Suprapubic skin (tissue), 4 donors: ENCODE measurements at places on chromosomes 7 and 10. TPM values are rescaled to one million over a fixed set of nuclear protein-coding genes. Genes with fewer than 3 reads are reported as not detected.

- DNase-seq: no peak
These were observed 39.1 kb downstream of the VOPP1 start for GRCh38 chr7:55533050-55533728.

GRCh38 chr7:100428967-100429636 is 529 bp upstream of the MEPCE start:
- peak; percentile 100 for DNase-seq

DNA sequence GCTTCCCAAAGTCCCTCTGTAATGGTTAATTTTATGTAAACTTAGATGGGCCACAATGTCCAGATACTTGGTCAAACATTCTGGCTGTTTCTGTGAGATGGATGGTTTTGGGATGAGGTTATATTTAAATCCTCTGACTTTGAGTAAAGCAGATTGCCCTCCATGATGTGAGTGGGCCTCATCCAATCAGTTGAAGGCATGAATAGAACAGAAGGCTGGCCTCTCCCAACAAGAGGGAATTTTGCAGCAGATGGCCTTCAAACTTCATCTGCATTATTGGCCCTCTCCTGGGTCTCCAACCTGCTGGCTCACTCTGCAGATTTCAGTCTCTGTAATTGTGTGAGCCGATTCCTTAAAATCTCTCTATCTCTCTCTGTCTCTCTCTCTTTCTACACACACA is 362.3 kb downstream of the GRID1 start:
- DNase-seq: no peak

Gene GNGT1
- not detected for total RNA-seq

Gene SH2B2
- total RNA-seq: 6.5 TPM

GRCh38 chr7:23404546-23405239 is 65.6 kb downstream of the IGF2BP3 start:
- no peak for DNase-seq

Gene SNX10
- total RNA-seq: 2.1 TPM

GRCh38 chr10:18786478-18786877 is 127.2 kb downstream of the ARL5B start:
- no peak for DNase-seq

DNA sequence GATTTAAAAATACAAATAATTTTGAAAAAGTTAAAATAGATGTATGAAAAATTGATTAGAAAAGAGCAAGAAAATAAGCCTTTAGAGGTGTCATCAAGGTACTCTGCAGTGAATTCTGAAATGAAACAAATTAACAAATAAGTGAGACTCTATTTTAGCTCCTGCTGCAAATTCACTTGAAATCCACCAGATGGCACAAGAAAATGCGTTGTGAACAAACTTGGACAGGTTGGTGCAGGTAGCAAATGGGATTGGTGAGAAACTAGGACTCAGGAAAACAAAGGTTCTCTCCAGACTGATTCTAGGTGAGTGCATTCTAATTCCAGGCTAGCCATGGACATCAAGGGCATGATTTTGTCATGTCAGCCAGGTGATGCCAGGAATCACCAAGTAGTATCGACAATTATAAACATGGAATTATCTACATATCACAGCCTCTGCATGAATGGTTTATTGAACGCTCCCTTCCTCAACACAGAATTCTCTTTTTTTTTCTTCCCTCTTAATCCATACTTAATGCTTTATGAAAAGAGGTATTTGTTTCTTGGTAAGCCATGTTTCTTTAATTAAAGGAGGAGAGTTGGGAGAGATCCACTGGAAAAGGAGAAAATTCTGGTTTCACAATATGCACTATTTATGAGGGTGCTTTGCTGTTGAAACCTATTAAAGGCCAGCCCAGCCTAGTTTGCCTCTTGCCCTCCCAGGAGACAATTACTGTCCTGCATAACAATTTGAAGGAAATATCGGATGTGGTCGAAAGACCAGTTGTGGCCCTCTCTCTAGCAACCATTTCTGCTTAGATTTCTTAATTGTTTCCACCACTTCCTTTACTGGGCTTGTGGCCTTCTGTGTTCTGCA is 118.1 kb downstream of the ZNF365 start:
- no peak for DNase-seq

Gene FAM20C
- total RNA-seq: 18.2 TPM

Gene C10orf62
- total RNA-seq: not detected

DNA sequence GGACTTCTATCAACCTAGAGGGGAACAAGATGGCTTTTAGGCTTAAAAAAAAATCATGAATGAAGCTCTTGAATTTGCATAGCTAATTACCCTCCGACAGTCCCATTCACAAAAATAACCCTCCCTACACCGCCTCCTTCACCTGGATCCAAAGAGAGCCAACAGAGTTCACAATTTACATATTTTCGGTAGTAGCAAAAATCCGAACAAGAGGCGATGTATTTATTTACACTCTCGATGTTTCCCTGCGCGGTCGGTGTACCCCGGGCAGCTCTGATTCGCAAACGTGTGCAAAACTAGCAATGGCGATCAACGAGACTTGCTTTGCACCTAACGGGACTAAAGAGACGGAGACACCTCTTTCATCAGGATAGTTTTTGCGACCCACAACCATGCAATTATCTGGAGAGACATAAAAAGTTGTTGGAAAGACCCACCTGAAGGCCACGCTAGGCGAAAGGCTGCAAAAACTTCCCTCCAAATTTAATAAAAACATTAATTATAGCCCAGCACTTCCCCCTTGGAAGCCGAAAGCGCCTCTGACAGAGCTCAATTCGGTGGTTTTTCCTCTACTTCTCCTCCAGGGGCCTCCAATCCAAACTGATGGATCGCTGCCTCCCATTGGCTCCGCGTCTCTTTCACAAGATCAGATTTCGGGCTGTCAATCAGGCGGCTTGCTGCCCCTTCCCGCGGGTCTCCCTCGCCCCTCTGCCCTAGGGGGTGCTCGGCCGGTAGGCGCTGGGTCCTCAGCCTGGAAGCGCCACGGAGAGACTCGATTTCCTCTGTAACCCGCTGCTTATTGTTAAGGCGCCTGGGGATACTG is at the start of gene ETV1:
ETV1 (minus strand) TSS at position 541 of the 823 bp plus-strand sequence. CDS start 614 bp downstream, outside the sequence.
- peak; percentile 82 for DNase-seq

DNA sequence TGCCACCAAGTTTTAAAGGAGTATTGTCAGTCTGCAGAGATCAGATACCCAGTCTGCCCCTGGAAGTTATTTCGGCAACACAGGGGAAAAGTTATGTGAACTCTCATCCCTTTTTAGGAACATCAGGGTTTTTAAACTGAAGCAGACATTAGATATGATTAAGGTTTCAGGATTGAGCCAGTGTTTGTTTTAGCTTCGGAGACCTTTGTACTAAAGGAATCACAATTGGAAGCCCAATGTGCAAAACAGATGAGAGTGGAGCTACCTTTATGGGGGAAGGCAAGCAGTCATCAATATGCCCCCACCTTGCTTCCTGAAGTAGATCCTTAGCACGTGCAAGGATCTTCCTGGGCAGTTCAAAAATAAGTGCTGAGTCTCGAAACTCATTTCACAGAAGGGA is 39.5 kb downstream of the ETV1 start:
- DNase-seq: no peak

DNA sequence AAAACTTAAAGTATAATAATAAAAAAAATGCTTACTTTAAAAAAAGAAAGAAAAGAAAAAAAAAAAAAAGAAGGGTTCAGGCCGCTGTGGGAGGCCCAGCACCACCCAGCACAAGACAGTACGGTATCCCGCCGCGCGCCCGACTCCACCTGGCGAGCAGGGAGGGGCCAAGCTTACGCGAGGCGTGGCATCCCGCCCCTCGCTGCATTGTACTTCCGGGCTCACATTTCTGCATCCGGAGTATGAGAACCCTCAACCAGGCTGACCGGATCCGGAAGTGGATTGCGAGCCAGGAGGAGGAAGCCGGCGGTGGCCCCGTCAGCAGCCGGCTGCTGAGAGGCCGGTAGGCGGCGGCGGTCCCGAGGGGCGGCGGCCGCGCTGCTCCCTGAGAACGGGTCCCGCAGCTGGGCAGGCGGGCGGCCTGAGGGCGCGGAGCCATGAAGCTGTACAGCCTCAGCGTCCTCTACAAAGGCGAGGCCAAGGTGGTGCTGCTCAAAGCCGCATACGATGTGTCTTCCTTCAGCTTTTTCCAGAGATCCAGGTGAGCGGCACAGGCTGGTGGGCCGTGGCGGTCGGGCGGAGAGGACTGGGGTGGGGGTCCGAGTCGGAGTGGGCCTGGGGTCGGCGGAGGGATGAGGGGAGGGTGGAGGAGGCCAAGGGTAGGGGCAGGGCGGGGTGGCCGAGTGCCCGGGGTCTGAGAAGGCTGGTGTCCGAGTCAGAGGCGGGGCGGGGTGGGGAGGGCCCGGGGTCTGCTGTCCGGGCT is at the start of gene YKT6:
YKT6 (plus strand) TSS at position 280 of the 763 bp plus-strand sequence; CDS start at position 438, 158 bp downstream.
- peak; percentile 96 for DNase-seq

DNA sequence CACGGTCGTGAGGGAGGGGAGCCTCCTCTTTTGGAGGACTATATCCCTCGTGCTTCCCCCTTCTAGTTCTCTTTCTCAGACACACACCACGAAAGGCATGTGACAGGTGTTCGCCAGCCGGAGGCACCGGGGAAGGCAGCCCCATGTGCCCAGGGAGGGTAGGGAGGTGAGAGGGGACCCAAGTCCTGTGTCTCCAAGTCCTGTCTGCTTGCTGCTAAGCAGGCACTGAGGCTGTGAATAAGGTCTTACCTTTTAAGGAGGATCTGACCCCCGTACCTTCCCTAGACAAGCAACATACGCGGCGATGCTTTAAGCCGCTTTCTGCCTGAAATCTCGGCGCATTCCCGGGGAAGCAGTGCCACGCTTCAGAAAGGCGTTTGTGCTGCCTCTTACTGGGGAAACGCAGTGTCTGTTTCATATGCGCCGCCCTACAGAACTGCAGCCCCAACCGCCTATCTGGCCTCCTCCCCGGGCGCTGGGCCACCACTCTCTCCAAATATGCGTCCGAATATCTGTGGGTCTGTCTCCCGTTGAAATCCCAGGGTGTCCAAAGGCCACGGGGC is 770 bp downstream of the PLXNA4 start:
- DNase-seq: no peak

DNA sequence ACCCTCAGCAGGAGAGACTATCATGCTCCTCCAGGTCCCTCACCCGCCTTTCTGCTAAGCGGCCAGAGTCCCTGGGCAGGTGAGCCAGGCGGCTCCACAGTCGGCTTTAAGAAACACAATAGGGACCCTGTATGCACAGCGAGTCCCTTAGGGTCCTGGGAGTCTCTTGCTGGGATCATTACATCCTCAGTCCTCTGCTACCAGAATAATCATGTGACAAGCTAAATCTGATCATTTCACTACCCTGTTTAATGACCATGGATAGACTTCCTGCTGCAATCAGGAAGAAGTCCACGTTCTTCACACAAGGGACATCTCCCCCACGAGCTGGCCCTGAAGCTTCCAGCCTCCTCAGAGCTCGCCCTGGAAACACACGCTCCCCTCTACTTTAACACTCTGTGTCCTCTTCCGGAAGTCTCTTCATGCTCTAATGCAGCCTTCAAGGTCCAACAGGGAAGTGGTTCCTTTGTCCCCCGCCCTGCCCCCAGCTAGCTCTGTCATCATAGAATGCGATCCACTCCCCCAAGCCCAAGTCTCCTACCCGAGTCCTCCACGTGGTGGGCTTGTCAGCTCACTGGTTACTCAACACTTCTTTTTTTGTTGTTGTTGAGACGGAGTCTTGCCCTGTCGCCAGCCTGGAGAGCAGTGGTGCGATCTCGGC is 101.5 kb downstream of the RNF216 start:
- DNase-seq: no peak

- DNase-seq: no peak
These were observed 199.7 kb upstream of the AOAH start for GRCh38 chr7:36923943-36924436.

GRCh38 chr10:86375204-86375603 is 8.6 kb upstream of the GRID1 start:
- peak; percentile 24 for DNase-seq

Gene RTKN2
- total RNA-seq: 0.89 TPM

Gene AKR1C1
- 61.7 TPM for total RNA-seq

Gene OPALIN
- total RNA-seq: not detected

GRCh38 chr7:28381466-28381865 is 30.9 kb upstream of the CREB5 start:
- no peak for DNase-seq

GRCh38 chr7:9200626-9201025 is 767.2 kb downstream of the NXPH1 start:
- no peak for DNase-seq

DNA sequence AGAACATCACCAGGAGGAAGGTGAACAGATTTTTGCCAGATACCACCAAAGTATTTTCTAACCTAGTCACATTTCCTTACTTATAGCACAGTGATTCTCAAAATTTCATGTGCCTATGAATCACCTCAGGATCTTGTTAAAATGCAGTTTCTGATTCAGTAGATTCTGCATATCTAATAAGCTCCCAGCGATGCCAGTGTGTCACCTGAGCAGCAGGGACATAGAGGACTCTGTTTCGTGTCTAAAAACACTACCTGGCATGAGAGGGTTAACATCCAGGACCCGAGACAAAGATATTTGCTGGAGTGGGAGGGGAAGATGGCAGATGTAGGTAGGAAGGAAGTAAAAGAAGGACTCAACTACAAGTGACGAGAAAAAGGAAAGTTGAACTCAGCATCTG is 252.1 kb upstream of the KMT2E start:
- no peak for DNase-seq

- no peak for DNase-seq
These were observed 60.0 kb upstream of the LRGUK start for GRCh38 chr7:134067164-134067563.

GRCh38 chr7:35596061-35596460 is 98.9 kb downstream of the HERPUD2 start:
- no peak for DNase-seq

- DNase-seq: no peak
These were observed 51.3 kb downstream of the PFKP start for GRCh38 chr10:3118641-3119091.

GRCh38 chr10:88652616-88653015 is 11.6 kb upstream of the LIPF start:
- DNase-seq: no peak

DNA sequence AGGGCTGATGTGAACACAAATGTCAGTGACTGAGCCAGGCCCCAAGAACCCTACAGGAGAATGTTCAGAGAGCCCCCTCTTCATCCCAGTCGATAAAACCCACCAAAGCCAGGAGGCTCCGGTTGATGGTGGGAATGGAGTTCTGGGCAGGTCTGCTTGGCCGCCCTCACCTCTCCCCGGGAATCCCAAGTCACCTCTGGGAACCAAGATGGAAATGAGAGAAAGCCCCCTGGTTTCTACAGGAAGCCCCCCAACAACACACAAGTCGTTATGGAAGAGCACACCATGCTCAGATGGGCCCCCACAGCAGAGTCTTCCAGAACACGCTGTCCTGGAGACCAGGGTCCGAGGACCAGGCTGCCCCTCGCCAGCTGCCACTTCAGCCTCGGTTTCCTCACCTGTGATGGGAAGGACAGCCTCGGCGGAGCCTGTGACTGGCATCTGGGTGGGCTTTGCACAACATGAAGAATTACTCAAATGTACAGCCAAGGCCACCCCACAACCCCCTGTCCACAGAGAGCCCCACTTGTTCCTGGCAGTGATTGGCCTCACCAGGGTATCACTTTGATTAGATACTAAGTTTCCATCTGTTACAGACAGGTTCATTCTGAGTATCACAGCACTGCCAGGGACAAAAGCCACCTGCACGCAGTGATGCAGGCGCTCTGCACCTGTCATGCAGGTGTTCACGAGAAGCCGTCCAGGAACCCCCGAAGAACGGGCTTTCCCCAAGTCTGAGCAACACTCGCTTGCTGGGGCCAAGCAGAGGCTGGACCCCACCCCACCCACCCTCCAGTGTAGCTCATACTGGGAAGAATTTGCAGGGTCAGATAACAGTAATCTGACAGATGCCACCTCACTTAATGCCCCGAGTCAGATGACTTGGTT is 57.6 kb downstream of the MKI67 start:
- peak; percentile 50 for DNase-seq
